ENCODE measurements at places on chromosomes 5 and 9.
A peak's percentile ranks its signal among the peaks of the same experiment; 100 is the strongest.

DNA sequence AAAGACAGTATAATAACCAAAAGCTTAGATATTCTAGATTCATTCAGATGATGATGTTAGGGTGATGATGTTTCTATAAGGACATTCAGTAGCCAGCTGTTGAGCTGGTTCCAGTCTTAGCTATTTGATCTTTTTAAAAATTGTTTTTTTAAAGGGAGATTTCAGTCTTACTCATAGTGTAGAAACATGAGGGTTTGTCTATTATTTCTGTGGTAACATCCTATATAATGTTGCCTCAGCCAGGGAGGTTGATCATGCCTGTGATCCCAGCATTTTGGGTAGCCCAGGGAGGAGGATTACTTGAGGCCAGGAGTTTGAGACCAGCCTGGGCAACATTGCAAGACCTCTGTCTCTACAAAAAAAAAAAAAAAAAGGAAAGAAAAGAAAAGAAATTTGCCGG, 167.8 kb downstream of the DOCK2 start:
- DNase-seq, result peak; percentile 80

DNA sequence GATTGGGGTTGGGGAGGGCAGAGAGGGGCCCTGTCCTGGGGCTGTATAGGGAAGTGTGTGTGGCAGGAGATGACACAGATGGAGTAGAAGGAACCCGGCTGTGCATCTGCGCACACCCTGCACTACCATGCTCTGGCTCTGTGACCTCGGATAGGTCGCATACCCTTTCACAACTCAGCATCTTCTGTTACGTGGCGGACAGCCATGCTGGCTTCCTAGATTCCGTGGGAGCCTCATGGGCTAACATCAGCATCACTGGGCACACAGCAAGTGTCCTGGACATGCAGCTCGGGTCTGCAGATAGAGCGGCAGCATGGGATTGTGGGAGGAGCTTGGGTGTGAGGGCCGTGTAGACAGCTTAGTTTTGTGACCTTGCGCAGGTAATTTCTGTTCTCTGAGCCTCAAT, 9.2 kb downstream of the ARPC5L start:
- no peak for DNase-seq

- peak; percentile 55 for DNase-seq
Observed at GRCh38 chr5:75052192-75053053, at the start of gene GCNT4. Gene GCNT4, minus strand, starts transcription at chr5:75052558. Its CDS starts 22,521 bp downstream, at chr5:75030037.

- DNase-seq, result peak; percentile 3
Observed at GRCh38 chr5:146137967-146138403, 32.6 kb upstream of the PLAC8L1 start.

DNA sequence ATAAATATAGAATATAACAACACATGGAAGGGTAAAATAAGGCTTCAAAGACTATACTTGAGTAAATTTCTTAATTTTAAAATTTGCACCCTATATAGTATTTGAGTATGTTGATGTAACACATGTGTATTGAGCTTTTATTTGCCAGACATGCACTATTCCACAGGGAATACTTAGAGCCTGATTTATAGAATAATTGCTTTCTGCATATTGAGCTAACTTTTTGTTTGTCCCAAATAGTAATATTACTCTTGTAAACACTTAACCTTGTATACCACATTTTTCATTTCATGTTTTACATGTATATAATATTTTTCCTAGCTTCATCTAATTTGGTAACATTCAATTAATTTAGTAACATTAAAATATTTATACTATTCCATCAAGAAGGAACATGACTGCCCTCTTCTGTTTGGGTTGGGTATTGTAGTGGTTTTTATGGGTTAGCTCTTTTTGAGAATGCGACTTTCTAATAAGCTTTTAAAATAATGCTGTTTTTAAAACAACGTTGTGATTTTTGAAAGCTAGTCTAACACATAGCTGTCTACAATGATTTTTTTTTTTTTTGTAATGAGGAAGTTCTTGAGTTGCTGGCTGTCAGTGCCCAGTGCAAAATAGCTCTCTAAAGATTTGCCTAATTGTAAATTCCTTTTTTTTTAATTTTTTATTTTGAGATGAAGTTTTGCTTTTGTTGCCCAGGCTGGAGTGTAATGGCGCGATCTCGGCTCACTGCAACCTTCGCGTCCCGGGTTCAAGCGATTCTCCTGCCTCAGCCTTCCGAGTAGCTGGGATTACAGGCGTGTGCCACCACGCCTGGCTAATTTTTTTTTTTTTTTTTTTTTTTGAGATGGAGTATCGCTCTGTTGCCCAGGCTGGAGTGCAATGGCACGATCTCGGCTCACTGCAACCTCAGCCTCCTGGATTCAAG, 4.8 kb downstream of the SUB1 start:
- peak; percentile 66 for DNase-seq

DNA sequence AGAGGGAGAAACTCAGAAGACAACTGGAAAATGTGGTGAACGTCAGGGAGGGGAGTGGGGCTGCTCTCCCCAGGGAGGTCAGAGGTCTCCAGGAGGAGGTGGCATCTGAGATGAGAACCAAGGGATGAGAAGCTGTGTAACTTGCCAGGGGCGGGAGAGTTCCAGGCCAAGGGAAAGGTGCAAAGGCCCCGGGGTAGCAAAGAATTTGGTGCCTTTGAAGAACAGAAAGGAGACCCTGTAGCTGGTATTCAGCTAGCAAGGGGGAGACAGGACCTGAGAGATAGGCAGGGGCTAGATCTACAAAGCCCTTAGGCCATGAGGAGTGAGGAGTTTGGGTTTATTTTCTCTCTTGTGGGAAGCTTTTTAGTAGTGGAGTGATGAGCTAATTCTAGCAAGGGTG, 3.3 kb downstream of the DNM1 start:
- DNase-seq, result no peak

GRCh38 chr9:13899924-13900323, 414.0 kb downstream of the NFIB start:
- DNase-seq, result no peak

DNA sequence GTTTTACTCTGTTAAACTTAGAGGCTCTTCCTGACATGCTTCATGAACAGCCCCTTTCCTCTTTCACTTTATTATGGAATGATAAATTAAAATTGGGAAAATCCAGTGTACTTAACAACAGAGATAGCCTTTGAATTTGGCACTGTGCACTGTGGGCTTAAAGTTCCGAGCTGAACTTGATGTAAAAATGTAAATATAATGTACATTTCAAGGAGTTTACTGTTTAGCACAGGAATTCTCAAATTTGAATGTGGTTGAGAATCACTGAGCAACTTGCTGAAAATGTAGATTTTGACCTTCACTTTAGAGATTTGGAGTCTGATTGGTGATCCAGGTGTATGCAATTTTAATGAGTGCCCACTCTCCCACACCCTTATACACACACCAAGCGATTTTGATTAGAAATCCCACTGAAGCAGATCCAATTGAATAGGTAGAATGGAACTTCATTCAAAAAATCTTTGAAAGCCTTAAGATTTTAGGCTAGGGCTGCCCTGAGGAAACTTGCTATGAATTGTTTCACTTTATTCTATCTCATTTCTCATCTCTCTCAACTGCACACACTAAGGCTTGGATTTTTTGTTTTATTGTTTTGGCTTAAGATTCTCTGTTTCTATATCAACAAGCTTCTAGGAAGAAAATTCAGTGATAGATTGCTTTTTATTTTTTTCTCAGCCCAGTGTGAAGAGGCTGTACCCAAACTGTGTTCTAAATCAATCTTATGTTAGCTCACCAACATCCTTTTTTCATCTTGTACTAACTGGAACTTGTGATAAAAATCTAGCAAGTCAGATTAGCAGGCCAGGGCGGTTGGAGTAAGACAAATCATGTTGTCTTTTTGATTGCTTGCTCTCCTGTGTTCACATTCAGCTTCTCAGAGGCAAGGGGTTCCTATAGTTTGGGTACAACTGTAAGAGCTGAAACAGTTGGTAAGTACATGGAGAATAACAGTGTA, 22.9 kb downstream of the NUDT12 start:
- no peak for DNase-seq

- DNase-seq, result peak; percentile 12
Observed at GRCh38 chr9:93154293-93154903, 20.3 kb upstream of the NINJ1 start.

DNA sequence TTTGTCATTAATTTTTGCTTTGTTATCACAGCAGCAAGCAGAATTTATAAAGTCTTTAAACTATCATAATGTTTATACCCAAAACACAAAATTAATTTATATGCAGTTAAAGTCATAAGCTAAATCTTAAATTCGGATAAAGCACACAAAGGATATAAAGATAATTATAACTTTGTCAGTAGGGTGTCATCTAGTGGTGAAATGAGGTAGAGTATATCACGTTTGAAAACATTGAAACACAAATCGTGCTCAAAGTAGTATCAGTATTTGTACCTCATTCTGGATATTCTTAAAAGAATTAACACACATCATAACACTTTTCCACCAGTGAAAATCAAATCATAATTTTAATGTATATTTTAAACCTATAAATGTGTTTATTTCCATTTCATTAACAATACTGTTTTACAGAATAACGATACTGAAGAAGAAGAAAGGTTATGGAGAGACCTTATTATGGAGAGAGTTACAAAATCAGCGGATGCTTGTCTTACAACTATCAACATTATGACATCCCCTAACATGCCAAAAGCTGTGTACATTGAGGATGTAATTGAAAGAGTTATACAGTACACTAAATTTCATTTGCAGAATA, 129.5 kb downstream of the NIPBL start:
- peak; percentile 21 for DNase-seq

DNA sequence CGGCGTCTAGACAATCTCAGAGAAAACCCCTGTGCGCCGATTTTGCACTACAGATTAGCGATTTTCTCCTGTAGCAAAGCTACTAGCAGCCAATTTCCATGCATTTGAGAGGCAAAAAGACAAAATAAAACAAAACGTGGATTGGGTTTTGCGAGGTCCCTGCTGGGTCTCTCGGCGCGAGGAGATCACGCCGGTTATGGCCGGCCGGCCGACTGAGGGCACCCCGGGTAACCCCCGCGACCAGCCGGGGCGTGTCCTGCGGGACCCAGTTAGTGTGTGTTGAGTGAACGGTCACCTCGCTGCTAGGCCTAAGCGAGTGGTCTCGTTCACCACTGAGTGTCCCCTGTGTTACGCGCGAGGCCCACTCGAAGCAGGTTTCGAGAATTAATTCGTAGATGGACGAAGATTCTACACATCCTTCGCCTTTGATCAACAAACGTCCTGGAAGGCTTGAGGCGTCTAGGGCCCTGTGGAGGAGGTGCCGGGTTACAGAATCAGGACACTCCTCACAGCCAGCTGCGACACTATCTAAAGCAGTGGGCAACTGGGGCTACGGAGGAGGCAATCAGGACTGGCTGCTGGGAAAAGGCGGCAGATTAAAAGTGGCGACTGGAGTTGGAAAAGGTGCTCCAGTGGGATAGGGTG, 764 bp upstream of the VDAC1 start:
- DNase-seq, result peak; percentile 16

DNA sequence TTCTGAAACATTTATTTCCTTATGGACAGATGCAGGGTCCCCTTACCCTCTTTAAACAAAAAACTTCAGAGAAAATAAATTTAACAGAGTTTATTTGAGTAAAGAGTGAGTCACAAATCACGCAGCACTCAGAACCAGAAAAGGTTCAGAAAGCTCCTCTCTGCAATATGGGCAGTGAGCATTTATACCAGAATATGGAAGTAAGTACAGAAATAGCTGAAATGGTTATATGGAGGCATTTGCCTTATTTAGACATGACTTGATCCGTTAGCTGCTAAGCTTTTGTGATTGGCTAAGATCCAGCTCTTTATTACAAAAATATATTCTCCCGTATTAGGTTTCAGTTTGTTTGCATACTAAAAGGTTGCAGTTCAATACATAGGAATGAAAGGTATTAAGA, 1554.1 kb downstream of the EFNA5 start:
- peak; percentile 9 for DNase-seq

DNA sequence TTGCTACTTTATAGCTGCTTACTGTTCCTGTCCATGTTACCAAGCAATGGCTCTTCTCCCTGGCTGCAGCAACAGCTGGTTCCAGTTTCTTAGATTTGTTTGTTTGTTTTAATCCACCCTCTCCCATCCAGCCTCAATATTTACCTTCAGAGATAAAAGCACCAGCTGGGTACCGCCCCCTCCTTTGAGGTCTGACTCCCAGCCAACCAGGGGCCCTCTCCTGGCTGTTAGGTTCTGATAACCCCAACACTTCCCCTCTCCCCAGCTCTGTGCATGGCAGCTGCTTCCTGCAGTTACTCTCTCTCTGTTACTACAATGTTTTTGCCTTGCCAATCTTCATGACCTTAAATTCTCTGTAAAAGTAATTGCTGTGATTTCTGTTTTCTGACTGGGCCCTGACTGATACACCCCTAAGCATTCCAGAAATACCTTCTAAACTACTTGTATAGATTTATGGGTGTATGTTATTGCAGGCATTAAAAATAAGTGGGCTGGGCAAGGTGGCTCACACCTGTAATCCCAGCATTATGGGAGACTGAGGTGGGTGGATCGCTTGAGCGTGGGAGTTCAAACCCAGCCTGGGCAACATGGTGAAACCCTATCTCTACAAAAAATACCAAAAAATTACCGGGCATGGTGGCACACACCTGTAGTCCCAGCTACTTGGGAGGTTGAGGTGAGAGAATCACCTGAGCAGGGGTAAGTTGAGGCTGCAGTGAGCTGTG, 2.6 kb upstream of the GCNT1 start:
- DNase-seq, result no peak

DNA sequence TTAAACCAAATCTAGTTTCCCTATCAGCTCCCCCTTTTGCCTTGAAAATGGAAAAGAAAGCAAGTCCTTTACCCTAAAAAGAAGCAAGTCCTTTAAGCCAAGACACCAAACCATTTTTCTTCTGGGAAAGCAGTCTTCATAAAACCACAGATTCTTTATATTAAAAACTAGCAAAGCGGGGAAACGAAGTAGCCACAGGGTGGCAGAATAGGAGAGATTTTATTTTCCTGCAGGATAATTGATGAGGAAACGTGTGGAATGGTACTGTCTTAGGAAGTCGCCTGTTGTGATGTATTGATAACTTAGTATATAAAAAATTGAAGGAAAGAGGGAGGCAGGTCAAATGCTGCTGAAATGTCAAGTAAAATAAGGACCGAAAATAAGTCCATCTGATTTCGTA, 41.1 kb downstream of the ZNF883 start:
- no peak for DNase-seq

All from fibroblast of skin of right quadriceps (primary cell).